Stimulated activated CD4-positive, alpha-beta T cell treated with anti-CD3 and anti-CD28 coated beads, Interleukin-1b, Interleukin-23, amount 100 ng/mL, for 1 hour (primary cell): ENCODE measurements at places on chromosomes 2 and 18.

DNA sequence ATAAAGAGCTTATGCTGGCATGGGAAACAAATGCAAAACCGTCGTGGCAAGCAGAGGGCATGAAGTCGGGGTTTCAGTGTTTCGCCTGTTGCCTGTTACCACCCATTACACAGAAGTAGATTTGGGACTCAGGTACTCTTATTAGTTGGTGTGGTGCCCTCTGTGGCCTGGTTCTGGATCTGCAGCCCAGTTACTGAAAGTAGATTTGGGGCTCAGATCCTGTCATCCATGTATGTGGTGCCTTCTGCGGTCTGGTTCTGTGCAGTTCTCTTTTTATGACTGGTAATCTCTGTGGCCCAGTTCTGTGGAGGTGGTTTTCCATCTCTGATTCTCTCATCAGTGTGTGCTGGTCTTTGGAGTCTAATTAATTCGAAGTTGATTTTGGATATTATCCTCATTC, 45.2 kb downstream of the ADNP2 start:
- no peak for DNase-seq

- DNase-seq, result no peak
These were observed 69.9 kb downstream of the LIMS1 start for GRCh38 chr2:108604196-108604595.

DNA sequence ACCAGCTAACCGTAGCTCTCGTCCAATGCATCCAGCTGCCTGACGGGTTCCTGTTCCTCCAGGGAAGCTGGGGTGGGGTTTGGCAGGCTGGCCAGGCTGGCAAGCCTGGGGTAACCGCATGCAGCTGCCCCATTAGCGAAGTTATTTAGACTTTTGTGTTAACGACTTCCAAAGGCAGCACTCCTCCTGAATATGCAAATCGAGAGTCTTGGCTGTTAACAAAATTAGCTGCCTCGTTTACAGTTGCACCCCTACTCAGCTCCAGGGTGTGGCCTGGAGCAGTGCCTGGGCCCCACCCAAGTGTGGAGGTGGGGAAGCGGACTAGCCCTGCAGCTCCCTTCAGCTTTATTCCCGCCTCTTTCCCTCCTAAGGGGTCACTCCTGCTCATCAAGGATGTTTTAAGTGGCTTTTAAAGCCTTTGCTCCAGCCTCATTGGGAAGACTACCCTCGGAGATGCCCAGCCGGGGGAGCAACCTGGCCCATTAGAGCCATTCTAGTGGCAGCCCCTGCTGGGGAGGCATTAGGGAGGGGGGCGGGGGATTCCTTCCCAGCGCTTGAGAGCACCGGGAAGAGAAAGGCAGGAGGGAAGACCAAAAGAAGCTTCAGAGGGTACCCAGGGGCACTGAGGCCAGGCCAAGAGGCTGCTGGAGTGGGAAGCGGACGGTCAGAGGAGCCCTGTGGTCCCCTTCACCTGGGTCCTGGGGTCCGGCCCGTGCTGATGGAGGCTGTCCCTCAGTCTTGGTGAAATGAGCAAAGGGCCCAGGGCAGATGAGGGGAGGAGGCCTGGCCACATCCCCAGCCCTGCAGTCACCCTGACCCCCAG, 204.1 kb downstream of the CELF4 start:
- DNase-seq, result no peak

DNA sequence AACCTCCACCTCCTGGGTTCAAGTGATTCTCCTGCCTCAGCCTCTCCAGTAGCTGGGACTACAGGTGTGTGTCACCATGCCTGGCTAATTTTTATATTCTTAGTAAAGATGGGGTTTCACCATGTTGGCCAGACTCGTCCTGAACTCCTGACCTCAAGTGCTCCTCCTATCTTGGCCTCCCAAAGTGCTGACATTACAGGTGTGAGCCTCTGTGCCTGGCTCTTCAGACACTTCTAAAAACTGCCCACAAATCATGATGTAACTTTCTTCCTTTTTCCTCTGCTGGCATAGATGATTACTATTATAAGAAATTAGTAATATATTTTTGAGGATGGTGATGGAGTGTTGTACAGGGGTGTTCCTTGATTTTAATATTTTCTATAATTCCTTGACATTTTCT, 6.0 kb downstream of the OSBPL6 start:
- DNase-seq, result no peak

DNA sequence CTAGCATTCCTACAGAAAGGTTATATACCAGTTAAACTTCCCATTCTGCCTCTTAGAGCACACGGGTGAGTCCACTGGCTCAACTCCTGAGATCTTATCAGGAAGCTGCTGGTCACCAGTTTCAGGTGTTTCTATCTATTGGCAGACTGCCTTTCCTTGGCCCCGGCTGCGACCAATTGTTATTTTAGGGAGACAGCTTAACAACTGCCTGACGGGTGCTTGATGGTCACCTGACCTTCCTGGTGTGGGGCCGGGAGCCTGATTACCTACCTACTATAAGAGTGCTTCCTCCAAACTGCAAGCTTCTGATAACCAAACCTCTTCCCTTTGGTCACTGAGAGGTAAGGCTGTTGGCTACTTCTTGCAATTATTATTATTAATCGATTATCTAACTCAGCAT, 122.1 kb upstream of the XIRP2 start:
- no peak for DNase-seq

DNA sequence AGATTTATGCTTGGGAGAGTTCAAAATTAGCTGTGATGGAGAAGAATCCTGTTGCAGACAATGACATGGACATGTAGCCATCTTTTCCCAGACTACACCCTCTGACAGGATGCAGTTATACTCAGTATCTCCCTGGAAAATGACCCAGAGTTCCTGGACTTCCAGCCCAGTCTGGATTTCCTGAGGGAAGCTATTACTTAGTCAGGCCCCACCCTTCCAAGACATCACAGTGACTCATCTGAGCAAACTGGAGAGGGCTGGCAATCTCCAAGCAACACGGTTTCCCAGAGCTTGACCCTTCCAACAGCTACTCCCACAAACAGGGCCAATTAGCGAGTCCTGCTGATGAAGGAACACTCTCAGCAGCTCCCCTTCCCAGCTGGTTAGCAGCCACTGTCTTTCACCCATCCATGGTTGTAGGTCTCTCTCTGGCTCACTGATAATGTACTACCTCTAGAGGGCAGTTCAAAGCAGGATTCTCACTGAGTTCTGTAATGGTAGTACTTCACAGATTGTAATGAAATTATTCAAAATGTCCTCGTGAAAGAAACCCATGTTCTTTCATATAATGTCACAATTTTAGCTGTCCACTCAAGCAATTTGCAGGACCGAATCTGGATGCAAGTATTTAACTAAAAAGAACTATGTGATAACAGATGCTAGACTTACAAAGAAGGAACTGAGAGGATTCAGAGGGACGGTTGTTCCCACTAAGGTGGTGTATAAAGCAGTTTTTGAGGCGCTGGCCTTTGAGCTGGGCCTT, 110.2 kb downstream of the MDH1 start:
- DNase-seq, result no peak

- no peak for DNase-seq
These were observed 84.2 kb downstream of the KLHL29 start for GRCh38 chr2:23469142-23469540.

DNA sequence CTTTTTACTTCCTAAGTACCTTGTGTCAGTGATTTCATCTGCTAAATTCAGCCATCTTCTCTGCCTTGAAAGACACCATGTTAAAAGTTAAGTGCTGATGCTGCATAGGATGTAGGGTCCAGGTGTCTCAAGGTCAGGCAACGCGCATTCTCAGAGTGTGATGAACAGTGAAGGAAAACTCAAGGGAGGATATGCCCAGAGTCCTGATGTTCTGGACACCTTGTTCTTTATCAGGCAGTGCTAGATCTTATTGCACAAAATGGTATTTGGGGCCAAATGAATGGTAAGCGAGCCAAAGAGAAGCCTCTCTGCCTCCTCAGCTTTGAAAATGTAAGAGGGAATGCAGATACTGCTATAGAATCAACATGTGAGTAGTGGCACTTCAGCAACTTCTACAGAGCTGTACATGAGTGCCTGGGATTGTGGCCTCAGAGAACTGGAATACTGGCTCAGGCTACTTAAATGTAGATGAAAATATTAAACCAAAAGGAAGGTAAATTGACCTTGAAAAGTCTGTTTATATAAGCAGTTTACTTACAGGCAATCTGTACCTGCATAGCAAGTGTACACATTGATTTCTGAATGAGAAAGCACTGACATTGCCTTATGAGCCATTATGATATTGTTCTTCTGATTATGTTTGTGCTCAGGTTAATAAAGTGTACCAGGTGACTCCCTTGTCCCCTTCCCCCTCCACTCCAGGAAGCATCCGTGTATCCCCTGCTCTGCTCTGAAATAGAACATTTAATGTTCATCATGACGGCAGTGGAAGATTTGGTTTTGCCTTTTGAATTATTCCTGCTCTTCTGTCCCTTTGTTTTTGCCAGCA, 86.7 kb upstream of the RANBP2 start:
- no peak for DNase-seq

- no peak for DNase-seq
These were observed 39.0 kb upstream of the MAL start for GRCh38 chr2:94986392-94986963.

DNA sequence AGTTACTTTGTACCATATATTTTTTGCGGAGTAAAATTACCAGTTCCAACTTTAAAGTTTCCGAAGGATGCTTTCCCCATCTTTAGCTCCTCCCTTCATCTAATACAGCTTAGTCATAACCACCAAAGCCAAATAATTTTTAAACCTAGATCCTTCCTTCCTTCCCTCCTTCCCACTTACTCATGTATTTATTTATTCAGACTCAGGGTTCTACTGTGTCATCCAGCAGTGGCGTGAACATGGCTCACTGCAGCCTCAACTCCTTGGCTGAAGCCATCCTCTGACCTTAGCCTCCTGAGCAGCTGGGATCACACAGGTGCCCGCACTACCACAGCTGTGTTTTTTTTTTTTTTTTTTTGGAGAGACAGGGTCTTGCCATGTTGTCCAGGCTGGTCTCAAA, 4.4 kb downstream of the LPIN2 start:
- DNase-seq, result no peak

- peak; percentile 51 for DNase-seq
These were observed 64.0 kb upstream of the MAPRE2 start for GRCh38 chr18:34976899-34977837.

DNA sequence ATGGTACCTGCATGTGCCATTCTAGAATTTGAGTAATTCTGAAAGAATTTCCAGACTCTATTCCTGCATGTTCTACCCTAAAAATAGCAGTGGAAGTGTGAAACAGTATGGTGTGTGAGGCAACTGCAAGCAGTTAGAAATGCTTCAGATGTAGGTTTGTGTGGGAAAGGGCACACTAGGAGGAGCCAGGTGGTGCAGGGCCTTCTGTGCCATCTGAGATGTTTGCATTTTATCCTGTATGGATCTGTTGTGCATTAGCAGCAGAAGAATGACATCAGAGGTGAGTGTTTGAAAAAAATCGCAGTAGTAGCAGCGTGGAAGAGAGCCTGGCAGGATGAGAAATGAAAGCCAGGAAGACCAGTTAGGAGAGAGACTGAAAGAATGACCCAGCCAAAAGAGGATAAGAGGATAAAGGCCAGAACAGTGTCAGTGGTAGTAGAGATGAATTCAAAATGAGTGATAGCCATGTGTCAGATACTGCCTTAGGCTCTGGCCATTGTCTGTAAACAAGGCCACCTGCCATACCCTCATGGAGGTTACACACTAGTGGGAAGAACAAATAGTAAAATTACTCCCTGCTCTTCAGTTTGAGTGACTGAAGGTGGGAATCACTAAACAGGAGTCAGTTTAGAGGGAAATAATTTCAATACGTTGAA, 142.2 kb downstream of the PKP4 start:
- no peak for DNase-seq

- DNase-seq, result no peak
These were observed 222.1 kb downstream of the MTX2 start for GRCh38 chr2:176491172-176491904.

DNA sequence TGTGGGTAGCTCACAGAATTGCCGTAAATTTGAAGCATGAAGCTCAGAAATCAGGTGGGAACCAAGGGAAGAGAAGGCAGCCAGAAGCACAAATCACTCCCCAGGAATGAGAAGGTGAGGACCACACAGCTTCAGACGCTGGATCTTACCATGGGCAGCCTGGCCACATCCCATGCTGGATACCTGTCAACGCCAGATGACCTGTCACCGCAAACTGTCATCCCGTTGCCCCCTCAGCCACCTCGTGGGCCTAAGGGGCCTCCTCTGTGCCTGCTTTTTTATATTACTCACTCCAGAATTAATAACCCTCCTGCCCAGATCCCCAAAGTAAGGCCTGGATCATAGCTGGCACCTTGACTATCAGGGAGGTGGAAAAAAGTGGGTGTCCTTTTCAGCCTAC, 129.9 kb upstream of the MSH6 start:
- DNase-seq, result no peak

GRCh38 chr2:236947896-236948295, 137.8 kb upstream of the COPS8 start:
- no peak for DNase-seq

- DNase-seq, result no peak
These were observed 69.9 kb downstream of the CTAGE1 start for GRCh38 chr18:22347606-22348511.

- no peak for DNase-seq
These were observed 46.2 kb downstream of the UNC80 start for GRCh38 chr2:209817844-209818271.

DNA sequence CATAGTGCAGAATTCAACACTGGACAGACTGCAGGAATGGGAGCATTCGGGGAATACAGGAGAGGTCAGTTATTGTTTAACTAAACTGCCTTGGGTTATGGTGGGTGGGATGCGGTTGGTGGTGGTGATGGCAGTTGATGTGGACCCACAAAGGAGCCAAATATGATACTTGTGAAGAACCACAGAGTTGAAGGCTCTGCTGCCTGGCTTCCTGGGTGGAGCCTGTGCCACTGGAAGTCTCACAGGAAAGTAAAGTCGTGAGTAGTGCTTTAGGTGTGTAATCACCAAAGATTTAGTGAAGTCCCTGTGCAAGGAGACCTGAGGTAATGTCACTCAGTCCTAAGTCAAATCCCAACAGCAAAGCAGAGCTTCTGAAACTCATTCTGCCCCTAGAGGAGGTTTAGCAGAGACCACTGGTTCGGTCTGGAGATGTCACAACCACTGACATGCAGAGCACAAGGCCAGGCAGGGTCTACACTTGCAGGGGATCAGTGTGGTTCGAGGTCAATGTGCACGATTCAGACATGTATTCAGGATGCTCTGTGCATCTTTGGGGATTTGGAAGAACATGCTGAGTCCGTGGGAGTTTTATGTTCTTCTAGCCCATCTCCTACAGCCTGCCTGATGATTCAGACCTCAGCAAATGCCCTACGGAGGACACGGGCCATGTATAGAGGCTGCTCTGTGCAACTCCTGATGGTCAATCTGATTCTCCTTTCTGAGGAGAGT, 1150.9 kb downstream of the RPIA start:
- DNase-seq, result no peak

DNA sequence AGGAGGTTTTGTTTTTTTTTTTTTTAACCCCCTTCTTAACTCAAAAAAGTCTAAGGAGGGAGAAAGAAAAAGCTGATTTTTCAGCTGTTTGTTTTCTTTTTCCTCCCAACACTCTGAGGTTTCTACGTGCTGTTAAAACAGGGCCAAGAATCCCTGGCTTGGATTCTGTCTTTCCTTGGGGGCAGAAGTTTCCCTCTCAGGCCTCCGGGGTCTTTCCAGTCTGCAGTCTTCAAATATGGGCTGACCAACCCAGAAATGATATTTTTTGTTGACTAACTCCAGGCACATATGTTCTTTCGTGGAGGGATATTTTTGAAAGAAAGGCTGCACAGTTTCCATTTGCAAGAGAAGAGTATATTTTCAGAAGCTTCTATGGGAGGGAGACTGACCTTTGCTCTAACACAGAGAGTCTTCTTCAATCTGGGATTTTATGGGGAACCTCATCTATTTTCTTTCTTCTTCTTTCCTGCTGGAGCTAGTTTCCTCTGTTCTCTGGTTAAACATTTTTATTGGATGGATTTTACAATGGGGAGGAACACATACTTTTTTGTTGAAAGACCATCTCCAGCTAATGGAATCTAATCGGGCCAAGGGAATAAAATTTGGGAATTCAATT, 93.3 kb upstream of the SPRED2 start:
- DNase-seq, result no peak
